ENCODE measurements at places on chromosomes 5 and 9. TPM values are rescaled to one million over a fixed set of nuclear protein-coding genes. Genes with fewer than 3 reads are reported as not detected.

SPAG8 gene
- total RNA-seq: 3.1 TPM

SLC6A18 gene
- total RNA-seq: not detected

SPINK14 gene
- total RNA-seq: not detected

CCDC152 gene
- total RNA-seq: 3.9 TPM

GIN1 gene
- 2.9 TPM for total RNA-seq

IL5 gene
- not detected for total RNA-seq

KIF24 gene
- 0.59 TPM for total RNA-seq

KIAA0825 gene
- 9.2 TPM for total RNA-seq

DBH gene
- under 0.01 TPM for total RNA-seq

MAMDC2 gene
- total RNA-seq: 48.3 TPM

ARHGEF28 gene
- 77.9 TPM for total RNA-seq

CATSPER3 gene
- total RNA-seq: 0.90 TPM

LRRC19 gene
- not detected for total RNA-seq

ARID3C gene
- 2.0 TPM for total RNA-seq

FAM120A gene
- total RNA-seq: 72.3 TPM

HK3 gene
- total RNA-seq: 6.7 TPM

PCDHGA12 gene
- total RNA-seq: 7.9 TPM

FAM193B gene
- total RNA-seq: 152 TPM

NMUR2 gene
- not detected for total RNA-seq

KIAA1958 gene
- 4.0 TPM for total RNA-seq

HACD4 gene
- total RNA-seq: 4.2 TPM

AQP7 gene
- total RNA-seq: 35.4 TPM

SPINK7 gene
- total RNA-seq: not detected

PCDHB12 gene
- 11.8 TPM for total RNA-seq

ZFP2 gene
- total RNA-seq: 2.4 TPM

C5orf46 gene
- total RNA-seq: not detected

DIPK1B gene
- 9.4 TPM for total RNA-seq

GABRA1 gene
- total RNA-seq: not detected
